ENCODE measurements at places on chromosomes 5 and 9. TPM values are rescaled to one million over a fixed set of nuclear protein-coding genes. Genes with fewer than 3 reads are reported as not detected.

- DNase-seq, result no peak
These were observed 5.7 kb downstream of the GALNT10 start for GRCh38 chr5:154196281-154196680.

The NR6A1 gene
- total RNA-seq, result 1.4 TPM

DNA sequence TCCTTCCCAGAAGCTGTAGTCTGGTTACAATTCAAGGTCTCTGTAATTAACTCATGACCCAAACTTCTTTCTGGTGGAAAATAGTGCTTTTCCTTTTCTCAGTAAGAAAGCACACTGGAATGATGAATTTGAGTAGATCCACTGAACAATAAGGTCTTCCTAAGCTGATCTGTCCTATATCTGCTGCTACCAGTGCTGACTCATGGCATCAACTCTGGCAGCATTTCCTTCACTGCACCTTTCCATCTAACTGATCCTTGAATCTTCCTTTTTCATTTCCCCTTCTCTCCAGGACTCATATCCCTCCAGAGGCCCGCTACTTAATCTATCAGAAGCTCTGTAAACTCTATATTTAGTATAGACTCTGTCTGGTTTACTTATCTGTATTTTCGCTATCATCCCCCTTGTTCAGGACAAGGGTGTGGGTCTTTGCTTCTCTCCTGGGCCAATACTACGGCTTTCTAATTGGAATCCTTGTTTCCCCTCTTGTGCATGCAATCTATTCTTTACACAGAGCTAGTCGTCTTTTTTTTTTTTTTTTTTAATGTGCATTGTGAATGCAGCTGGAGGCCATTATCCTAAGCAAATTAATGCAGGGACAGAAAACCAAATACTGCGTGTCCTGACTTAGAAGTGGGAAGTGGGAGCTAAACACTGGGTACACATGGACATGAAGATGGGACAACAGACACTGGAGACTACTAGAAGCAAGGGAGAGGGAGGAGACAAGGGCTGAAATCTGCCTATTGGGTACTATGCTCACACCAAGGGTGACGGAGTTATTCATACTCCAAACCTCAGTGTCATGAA, 192.2 kb upstream of the RPS23 start:
- no peak for DNase-seq

The PDE6A gene
- 0.08 TPM for total RNA-seq

GRCh38 chr5:143046314-143046713, 276.1 kb downstream of the ARHGAP26 start:
- DNase-seq, result no peak

GRCh38 chr5:177365845-177366527, 8.3 kb downstream of the RGS14 start:
- no peak for DNase-seq

DNA sequence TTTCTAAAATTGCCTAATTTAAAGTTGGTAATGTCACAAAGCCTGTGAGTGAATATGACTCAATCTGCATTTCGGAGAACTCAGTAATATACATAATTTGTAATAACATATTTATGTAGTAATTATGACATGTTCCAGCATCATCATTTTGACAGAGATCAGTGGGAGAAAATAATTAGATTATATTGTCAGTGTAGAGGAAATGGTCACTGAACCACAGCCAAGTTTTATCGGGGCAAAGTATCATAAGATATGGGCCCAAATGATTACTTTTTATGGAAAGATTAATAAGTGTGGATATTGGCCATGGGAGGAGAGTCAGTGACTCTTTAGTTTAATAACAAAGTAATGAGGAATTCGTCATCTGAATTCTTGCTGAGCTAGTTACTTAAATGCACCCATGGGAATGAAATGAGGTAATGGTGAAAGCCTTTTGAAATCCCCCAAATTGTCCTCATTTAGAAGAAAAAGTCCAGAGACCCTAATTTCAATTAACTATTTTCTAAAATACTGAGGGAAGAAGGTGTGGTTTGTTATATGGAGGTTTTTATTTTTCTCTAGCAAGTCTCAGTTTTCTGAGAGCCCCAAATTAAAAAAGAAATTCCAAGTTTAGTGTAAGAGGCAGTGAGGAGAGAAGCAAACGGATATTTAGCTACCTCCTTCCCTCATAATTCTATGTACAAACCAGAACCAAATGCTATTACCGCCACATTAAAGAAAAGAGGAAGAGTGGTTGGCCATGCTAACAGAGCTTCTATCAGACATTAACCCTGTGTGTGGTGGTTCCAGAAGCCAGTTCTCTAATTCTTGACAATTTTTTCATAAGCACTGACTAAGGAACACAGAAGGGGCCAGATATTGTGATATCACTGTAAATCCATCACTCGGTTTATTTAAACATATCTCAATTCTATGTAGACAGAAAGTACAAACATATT, 37.7 kb upstream of the MRPS30 start:
- DNase-seq, result no peak

The BAAT gene
- total RNA-seq, result 0.08 TPM

The CMBL gene
- total RNA-seq, result 50.0 TPM

The CD74 gene
- total RNA-seq, result 263 TPM

Measured in Right ventricle myocardium superior (tissue), 1 donor.